AML-193 (cell line): ENCODE measurements at places on chromosomes 2 and 18.

GRCh38 chr2:43934567-43934966 is 61.2 kb downstream of the LRPPRC start:
- DNase-seq, result no peak

- peak; percentile 5 for DNase-seq
Measured at GRCh38 chr2:198930170-198930569, 527.6 kb downstream of the SATB2 start.

GRCh38 chr18:11741505-11742145 is 52.6 kb downstream of the GNAL start:
- DNase-seq, result peak; percentile 19

DNA sequence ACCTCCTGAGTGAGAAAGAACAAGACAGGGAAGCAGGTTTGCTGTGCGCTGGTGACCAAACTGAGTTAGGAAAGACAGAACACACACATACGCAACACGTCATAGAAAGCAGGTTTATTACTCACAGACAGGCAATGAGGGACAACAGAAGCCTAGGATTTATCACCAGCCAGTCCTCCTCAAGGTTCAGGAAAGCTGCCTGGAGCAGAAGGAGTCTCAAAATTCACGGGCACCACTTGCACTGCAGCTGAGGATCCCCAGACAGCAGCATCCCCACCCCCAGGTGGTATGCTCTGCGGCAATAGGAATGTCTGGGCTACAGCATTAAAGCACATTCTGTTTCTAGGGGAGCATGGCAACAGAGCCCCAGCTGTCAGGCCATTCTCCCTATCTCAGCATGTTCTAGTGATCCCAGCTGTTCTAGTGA is 284.4 kb upstream of the RGPD4 start:
- no peak for DNase-seq

- no peak for DNase-seq
Measured at GRCh38 chr18:8381821-8382459, 227.3 kb upstream of the RAB12 start.

- no peak for DNase-seq
Measured at GRCh38 chr18:39435996-39436395, 1870.4 kb upstream of the CELF4 start.

- no peak for DNase-seq
Measured at GRCh38 chr18:11005528-11005927, 143.8 kb downstream of the PIEZO2 start.

DNA sequence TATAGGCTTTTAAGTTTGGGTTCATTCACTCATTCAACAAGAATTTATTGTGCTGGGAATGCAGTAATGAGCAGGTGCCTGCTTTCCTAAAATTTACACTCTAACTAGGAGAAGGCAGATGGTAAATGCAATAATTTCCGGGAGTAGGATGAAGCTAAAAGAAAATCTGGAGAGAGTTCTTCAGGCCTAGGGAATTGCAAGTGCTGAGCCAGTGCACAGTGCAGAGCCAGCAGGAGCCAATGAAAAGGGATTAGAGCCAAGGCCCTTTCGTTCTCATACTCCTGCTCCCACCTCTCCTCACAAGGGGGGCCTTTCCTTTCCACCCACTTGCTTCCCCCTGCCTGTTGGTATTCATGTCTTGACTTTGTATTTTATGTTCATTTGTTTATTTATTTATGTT is 55.1 kb downstream of the CFAP221 start:
- no peak for DNase-seq

DNA sequence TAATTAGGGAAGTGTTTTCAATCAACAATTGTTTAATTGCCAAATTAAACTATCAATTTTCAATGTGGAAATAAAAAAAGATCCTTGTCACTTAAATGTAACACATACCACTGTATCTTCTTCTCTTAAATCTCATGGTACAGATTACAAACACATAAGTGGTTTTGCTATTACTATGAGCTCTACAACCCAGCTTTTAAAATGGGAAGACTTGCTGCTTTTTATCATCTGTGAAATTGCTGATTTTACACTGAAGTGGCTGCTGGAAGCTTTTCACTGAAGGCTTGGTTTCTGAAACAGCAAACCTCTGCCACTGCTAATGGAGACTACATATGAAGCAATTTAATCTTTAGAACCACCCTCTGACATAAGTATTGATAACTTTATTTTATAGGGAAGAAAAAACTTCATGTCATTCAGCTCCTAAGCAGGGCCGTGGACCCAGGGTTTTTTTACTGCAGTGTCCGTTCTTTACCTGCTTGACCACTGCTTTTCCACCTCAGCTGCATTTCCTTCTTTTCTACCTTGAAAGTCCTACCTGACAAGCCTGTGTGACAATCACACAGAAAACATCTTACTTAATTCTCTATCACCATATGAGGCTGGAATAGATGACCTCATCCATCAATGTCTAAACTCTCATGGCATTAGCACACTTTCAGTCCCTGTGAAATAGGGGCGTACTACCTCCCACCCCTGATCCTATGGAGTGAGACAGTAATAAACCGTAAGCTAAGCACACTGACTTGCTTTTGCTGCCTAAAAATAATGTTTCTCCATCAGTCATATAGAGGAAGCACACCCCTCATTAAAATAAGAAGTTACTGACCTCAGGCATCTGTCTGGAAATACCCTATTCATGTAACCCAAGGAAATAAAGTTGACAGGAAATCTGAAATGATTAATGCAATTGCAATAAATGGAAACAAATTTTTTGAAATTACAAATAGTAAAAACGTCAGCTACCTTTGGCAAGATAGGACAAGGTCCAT is 19.2 kb upstream of the SLC8A1 start:
- no peak for DNase-seq

- no peak for DNase-seq
Measured at GRCh38 chr2:124978597-124978996, 953.5 kb downstream of the CNTNAP5 start.

- DNase-seq, result no peak
Measured at GRCh38 chr2:75561566-75562512, 1.1 kb upstream of the EVA1A start.
